Astrocyte (in vitro differentiated cells and primary cell): ENCODE measurements at places on chromosomes 12 and 14.
A peak's percentile ranks its signal among the peaks of the same experiment; 100 is the strongest.

DNA sequence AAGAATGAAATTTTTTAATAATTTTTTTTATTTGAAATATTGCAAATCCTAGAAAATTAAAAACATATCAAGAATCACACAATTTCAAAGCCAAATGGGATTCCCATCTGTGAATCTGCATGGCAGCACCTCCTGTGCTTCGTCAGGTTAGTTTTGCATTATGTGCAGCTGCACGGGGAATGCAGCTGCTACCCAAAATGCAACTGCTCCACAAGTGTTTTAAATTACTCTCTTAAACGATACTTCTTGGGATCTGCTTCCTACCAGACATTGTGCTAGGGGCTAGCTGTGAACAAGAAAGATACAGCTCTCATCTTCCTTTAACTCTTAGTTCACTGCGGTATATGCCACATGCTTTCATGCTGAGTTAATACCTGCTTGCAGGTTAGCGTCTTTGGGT, 154.2 kb downstream of the CRADD start:
- H3K4me1 ChIP-seq: peaks cover 2% of the 10 kb centered on the region
- no peaks in the 10 kb centered on the region for H3K27me3 ChIP-seq
- H3K36me3 ChIP-seq: no peaks in the 10 kb centered on the region
- H3K27ac ChIP-seq: no peak overlapping the region
- no peak for DNase-seq

- no peaks in the 10 kb centered on the region for H3K27me3 ChIP-seq
- H3K4me1 ChIP-seq: peaks cover 13% of the 10 kb centered on the region
- no peak overlapping the region for H3K27ac ChIP-seq
- no peak for DNase-seq
Observed at GRCh38 chr14:70916799-70917198, 9.5 kb downstream of the PCNX1 start.

DNA sequence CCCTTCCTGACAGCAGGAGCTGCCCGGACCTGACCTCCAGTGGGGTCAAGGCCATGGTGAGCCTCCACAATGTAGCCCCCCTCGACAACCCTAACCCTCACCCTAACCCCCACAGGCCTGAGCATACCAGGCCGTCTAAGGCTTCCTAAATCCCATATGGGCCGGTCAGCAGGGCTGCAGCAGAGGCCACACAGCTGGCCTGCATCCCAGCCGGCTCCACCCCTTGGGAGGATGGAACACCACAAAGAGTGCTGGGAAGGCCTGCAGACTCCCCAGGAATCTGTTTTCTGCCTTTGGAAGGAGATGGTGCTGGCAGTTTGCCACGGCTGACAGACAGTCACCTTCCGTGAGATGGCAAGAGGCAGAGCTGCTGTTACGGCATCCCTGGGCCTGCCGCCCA, 2.8 kb downstream of the TMEM179 start:
- H3K4me3 ChIP-seq: no peak overlapping the region
- no peaks in the 10 kb centered on the region for H3K36me3 ChIP-seq
- peaks cover 14% of the 10 kb centered on the region for H3K27me3 ChIP-seq
- DNase-seq: no peak
- no peak overlapping the region for H3K27ac ChIP-seq
- no peaks in the 10 kb centered on the region for H3K4me1 ChIP-seq

- no peak overlapping the region for H3K4me3 ChIP-seq
- H3K27me3 ChIP-seq: peaks cover 20% of the 10 kb centered on the region
- H3K36me3 ChIP-seq: peaks cover 19% of the 10 kb centered on the region
- DNase-seq: no peak
Observed at GRCh38 chr12:122205053-122205925, 1.8 kb downstream of the B3GNT4 start.

- H3K27me3 ChIP-seq: no peaks in the 10 kb centered on the region
- H3K4me1 ChIP-seq: no peaks in the 10 kb centered on the region
- H3K27ac ChIP-seq: no peak overlapping the region
- H3K36me3 ChIP-seq: no peaks in the 10 kb centered on the region
Observed at GRCh38 chr12:58161773-58162172, 220.4 kb downstream of the ATP23 start.

- DNase-seq: no peak
- H3K27me3 ChIP-seq: peaks cover 5% of the 10 kb centered on the region
- H3K4me3 ChIP-seq: no peak overlapping the region
- no peaks in the 10 kb centered on the region for H3K36me3 ChIP-seq
Observed at GRCh38 chr14:90464481-90464880, 67.7 kb downstream of the CALM1 start.

DNA sequence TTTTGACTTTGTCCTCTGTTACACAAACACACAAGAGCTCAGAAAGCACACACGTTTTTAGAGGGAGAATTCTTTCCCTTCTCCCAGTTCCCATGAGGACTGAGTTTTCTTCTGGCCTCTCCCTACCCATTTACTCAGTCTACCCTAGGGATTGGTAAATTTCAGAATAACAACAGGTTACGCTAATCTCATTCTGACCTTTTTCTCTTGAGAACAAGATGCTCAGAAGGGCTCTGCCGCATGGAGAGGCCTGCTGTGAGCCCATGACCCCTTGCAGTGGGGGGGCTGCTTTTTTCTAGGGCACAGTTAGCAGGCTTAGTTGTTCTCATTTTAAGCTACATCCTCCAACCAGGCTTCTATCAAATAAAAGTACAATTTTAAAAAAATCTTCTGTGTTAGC, 69.5 kb downstream of the GPR135 start:
- no peak for DNase-seq
- no peak overlapping the region for H3K4me3 ChIP-seq
- no peaks in the 10 kb centered on the region for H3K27me3 ChIP-seq
- no peak overlapping the region for H3K27ac ChIP-seq
- no peaks in the 10 kb centered on the region for H3K36me3 ChIP-seq

DNA sequence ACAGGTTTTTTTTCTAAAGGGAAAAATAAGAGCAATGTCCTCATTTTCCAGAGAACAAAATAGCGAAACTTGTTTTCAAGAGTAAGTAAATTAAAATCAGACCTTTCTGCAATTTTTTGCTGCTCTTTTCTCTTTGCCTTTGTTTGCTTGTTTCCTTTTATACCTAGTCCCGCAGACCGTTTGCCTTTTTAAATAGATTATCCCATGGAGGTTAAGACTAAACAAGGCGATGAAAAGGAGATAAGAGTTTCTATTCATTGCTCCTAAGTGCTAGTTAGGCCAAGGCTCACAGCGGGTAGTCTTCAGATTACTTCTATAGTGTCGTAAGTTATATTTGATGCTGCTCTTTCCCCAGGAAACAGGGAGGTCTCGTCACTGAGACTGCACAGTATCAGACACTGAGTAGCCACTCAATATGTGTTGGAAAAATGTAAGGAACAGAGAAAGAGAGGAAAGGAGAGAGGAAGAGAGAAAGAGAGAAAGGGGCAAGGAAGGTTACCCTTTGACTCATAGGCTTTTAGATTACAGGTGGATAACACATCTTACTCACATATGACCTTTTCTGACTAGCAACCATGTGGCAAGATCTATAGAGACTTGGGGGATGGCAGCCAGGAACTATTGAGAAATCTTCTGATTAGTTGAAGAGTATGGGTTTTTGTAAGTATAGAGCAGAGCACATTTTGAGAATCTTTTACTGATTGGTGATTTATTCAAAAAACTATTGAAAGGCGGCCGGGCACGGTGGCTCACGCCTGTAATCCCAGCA, 107.5 kb upstream of the PARP11 start:
- H3K27ac ChIP-seq: no peak overlapping the region
- H3K36me3 ChIP-seq: no peaks in the 10 kb centered on the region
- no peaks in the 10 kb centered on the region for H3K4me1 ChIP-seq
- H3K27me3 ChIP-seq: no peaks in the 10 kb centered on the region

- no peak overlapping the region for H3K4me3 ChIP-seq
- no peak overlapping the region for H3K27ac ChIP-seq
- H3K4me1 ChIP-seq: peaks cover 8% of the 10 kb centered on the region
- no peaks in the 10 kb centered on the region for H3K27me3 ChIP-seq
Observed at GRCh38 chr14:89320381-89321000, 96.5 kb downstream of the FOXN3 start.

DNA sequence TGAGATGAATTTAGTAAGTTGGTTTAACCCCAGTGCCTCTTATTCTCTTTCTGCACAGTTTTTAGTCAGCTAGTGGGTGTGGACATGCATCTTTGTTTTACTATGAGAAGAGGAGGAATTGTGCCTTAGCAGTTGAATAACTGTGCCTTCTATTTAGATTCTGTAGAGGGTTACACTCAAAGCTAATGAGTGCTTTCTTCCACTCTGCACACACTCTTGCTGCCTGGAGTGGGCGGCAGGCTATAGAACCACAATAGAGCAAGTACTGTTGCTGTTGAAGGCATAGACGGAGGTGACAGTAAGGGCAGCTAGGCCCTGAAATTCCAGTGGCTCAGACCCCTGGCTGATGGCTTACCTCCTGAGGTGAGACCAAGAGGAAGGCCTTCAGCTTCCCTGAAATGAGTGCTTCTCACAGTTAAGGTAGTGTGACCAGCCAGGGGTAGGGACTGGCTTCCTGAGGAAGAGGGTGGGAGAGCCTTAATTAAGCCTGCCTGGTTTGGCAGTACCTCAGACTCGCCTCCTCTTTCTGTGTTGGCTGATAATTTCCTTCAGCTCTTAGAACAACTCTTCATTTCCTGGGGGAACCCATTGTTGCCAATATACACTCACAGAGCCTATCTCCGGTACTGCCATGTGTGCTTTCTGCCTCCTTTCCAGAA, 24.7 kb downstream of the SUSD6 start:
- no peak overlapping the region for H3K27ac ChIP-seq
- no peak overlapping the region for H3K4me3 ChIP-seq
- H3K36me3 ChIP-seq: no peaks in the 10 kb centered on the region
- no peak for DNase-seq
- peaks cover 29% of the 10 kb centered on the region for H3K4me1 ChIP-seq

DNA sequence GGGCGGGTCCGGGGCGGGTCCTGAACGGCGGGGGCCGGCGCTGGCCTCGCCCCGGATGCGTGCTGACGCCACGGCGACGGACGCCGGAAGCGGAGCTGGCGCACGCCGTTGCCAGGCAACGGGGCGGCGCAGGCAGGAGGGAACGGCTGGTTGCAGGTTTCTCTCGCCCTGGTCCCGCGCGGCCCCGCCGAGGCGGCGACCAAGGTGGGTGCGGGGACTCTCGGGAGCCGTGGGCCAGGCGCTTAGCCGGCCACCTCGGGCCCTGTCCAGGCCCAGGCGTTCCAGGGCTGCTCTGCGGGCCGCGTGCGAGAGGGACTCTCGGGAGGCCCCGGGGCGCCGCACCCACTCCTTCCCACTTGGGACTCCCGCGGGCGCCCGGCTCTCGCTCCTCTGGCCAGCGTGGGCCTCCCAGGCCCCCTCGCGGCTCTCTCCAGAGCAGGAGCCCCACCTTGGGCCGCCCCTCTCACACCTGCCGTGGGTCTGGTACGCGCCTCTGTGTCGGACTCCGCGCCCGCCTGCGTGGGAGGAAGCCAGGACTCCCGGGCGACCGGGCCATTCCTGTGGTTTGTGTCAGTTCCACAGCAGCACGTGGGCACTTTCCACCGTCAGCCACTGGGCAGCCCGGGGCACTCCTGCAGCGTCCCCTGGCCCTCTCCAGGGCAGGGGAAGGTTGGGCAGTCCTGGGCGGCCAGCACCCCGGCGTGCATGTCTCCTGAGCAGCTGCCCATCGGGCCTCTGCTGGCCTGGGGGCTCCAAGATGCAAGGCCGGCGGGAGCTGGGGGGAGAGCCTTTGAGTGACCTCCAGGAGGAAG, at the start of gene CLBA1:
CLBA1 (plus strand) TSS at position 114 of the 812 bp plus-strand sequence; CDS start at position 758, 644 bp downstream.
- DNase-seq: peak; percentile 73
- peaks cover 8% of the 10 kb centered on the region for H3K4me1 ChIP-seq
- no peaks in the 10 kb centered on the region for H3K27me3 ChIP-seq
- H3K36me3 ChIP-seq: no peaks in the 10 kb centered on the region

DNA sequence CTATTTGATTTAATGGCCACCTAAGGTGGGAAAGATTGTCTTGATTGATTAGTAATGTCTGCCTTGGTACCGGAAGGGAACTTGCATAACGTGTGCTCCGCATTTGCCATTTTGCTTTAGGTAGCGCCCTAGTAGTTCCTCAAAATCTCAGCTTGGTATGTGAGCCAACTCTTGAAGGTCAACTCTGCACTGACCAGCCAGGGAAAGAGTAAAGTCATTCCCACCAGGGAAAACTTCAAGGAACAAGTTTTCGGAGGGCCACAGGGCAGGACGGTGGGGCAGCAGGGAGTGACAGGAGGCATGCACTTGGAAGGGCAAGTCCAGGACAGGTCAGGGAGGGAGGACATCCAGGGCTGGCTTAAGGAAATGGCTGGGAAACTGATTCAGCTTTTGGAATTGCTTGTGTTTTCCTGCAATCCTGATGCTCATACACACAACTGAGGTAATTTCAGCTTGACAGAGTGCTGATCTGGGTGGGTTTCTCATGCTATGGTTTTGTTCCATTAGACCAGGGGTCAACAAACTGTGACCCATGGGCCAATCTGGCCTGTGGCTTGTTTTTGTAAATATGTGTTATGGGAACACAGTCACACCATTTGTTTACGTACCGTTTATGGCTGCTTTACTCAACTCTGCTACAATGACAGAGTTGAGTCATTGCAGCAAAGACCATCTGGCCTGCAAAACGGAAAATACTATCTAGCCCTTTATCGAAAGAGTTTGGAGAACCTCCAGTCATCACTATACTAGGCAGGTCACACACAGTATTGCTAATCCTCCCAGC, 184.5 kb downstream of the RBM19 start:
- no peak overlapping the region for H3K27ac ChIP-seq
- H3K27me3 ChIP-seq: peaks cover 13% of the 10 kb centered on the region
- no peaks in the 10 kb centered on the region for H3K36me3 ChIP-seq
- no peak overlapping the region for H3K4me3 ChIP-seq

- no peaks in the 10 kb centered on the region for H3K27me3 ChIP-seq
- H3K4me1 ChIP-seq: no peaks in the 10 kb centered on the region
- no peaks in the 10 kb centered on the region for H3K36me3 ChIP-seq
- no peak overlapping the region for H3K4me3 ChIP-seq
Observed at GRCh38 chr12:100632445-100632892, 59.0 kb downstream of the GAS2L3 start.

DNA sequence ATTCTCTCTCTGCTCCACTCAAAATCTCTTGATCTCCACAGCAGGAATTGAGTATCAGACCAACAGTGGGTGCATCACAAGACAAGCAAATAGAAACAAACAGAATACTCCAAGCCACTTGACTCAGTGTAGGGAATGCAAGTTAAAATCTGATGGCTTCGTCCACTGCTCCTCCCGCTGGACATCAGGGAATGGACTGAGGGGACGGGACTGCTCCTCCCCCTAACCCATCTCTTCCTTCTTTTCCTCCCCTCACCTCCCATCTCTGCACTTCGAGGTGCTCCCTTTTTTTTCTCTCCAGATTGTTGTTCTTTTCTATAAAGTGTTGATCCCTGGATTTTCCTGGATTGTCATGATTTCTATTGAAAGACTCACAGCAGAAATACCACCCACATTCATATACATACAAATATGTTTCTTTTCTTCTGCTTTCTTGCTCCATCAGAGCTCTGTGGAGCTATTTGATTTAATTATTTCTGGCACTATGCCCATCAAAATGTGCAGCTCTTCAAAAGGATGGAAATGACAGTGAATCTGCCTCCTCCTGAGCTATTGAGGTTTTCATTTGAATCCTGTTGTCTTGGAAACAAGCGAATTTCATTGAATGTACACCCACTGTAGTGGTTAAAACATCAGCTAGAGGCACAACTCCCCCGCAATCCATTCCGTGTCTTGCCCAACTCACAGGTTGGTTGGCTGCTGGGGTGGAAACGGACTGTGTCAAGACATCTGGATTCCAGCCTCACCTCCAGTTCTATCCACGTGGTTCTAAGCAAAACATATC, 199.7 kb downstream of the SPTSSA start:
- DNase-seq: no peak
- no peaks in the 10 kb centered on the region for H3K36me3 ChIP-seq
- no peak overlapping the region for H3K27ac ChIP-seq
- H3K27me3 ChIP-seq: peaks cover 7% of the 10 kb centered on the region
- H3K4me1 ChIP-seq: no peaks in the 10 kb centered on the region
